Activated T-cell treated with anti-CD3 and anti-CD28 coated beads for 1 hour (primary cell): ENCODE measurements at places on chromosomes 5 and 9.

DNA sequence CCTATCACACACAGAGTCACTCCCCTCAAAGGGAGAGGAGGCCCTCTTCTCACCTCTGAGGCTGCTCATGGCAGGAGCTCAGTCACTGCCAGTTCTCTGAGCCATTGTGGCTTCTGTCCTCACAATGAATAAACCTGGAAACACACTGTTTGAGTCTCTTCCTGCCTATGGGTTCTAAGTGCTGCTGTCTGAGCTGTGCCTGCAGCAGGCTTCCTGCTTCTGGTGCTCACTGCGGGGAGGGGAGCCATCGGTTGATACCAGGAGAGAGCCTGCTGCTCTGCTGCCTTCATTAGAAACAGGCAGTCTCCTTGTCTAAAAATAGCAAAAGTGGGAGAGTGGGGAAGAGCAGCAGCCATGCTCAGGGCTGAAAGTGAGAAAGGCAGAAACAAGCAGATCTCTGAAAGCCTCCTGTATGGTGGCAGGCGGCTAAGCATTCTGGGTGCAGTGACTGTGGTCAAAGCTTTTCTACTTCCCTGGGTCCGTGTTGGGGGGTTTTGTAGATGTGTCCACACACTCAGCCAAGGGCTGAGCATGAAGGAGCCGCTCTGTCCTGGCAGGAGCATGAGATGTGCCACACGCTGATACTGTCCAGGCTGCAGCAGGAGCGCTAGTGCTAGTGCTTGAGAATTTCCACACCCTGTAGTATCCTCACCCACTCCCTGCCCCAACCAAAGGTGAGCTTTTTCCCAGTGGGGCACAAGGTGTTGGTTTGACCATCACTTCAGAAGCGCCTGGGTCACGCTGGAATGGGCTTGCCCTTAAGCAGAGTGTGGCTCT is 34.2 kb downstream of the PRKACG start:
- no peak for DNase-seq

- no peak for DNase-seq
These were observed 12.2 kb downstream of the TNIP1 start for GRCh38 chr5:151068433-151069197.

- peak; percentile 16 for DNase-seq
These were observed 871 bp downstream of the TRIO start for GRCh38 chr5:14143841-14144585.

DNA sequence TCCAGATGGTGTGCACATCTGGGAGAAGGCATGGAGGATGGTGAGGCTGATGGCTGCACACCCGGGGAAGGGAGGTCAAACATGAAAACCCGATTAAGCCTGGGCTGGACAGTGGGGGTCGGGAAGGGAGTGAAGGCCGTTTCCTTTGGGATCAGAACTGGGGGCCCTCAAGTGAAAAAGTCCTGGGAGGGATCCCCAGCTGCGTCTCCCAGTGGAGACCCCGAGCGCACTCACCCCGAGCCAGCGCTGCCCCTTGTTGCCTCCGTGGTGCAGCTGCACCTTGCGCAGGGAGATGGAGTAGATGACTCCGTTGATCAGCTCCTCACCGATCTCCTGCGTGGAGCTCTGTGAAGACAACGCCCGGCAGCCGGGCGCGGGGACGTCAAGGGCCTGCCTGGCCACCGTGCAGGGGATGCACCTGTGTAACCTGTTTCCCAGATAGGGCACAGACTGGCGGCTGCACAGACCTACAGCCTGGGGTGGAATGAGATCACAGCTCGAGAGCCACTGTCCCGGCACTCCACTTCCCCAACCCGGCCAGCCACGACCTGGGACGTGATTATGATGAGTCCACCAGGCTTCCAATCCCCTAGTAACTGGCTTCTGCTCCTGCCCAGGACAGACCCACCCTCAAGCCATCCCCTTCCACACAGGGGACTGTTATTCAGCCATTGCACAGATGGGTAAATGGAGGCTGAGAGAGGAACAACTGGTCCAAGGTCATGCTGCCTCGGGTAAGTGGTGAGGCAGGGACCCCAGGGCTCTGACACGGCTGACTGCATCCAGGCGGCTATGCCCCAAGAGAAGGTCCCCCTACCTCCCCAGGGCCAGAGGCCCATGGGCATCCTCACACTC is 9.0 kb downstream of the RALGDS start:
- no peak for DNase-seq
